ENCODE measurements at places on chromosomes 4 and X.

DNA sequence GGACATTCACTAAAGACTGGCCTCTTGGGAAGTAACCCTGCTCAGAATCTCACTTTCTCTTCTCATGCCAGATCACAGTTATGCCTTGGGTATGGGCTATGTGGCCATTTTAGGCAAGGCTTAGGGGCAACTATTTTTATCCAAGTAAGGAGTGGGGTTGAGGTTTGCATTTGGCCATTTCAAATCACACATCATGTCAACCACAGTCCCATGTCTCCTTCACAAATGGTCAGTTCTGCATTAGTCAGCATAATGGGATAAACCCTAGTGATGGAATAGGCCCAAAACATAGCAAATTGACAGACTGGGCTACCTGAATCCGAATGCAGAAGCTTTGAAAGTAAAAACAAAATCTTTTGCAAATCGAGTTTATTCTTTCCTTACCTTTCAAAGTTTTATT lies 827 bp upstream of the RTL3 start:
- DNase-seq, result no peak

- no peak for DNase-seq
Observed at GRCh38 chr4:55912249-55912648, 36.5 kb upstream of the CEP135 start.

GRCh38 chr4:25113915-25114904 lies 46.0 kb downstream of the SEPSECS start:
- no peak for DNase-seq

DNA sequence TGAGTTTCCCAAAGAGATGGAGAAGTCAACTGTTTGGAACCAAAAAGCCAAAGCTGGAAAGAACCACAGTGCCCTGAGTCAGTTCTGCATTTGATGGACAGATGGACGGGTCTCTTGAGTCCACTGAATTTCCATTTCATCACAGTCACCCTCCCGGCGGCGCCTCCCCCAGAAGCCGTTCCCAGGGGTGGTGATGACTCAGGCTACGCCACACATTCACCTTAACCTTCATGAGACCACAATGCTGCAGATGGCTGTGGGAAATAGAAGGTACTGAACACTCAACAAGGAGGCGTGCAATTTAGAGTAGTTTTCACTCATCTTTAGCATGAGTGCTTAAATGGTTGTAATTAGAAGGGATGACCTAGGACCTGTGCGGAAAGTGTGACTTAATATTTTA lies 61.3 kb downstream of the STOX2 start:
- DNase-seq, result no peak

DNA sequence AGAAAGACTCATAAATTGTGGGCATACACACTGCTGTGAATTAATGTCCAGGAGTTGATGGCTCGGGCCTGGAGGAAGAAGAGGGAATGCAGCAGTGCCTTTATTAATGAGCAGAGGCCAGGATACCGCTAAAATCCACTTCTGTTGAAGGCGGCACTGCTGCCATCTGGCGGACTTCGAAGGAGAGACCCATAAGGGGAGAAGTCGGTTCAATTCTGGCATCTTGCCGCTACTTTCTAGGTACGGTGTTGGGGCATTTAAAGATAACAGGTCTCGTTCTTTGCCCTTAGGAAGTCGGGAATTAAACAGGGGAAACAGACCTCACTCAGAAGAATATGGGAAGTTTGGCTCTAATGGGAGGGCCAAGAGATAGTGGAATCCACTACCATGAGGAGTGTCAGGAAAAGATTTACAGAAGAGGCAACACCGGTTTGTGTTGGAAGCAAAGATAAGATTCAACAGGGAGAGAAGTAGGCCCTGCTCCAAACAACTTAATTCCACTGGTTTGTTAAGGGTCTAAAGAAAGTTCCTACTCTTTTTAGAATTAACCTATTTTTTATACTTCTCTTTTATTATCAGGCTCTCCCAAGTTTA lies 133.6 kb upstream of the GIMD1 start:
- DNase-seq, result peak; percentile 19

- no peak for DNase-seq
Observed at GRCh38 chr4:10671366-10671765, 13.2 kb downstream of the CLNK start.

DNA sequence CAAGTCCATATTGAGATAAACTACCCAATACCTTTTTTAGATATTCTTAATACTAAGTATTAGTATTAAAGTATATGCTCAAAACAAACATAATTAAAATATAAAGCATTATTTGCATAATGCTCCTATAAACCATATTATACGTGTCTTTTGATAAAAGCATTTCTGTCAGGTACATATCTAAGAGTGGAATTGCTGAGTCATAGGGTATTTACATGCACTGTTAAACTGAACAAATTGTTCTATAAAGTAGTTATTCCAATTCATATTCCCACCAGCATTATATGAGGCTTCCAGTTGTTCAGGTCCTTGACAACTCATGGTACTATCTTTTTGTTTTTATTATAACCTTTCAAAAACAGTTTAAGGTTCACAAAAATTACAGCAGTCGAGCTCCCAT lies 114.2 kb downstream of the FGF16 start:
- DNase-seq, result no peak

- no peak for DNase-seq
Observed at GRCh38 chrX:68867458-68868112, 38.8 kb downstream of the EFNB1 start.

- no peak for DNase-seq
Observed at GRCh38 chr4:78131403-78131802, 74.3 kb downstream of the FRAS1 start.

DNA sequence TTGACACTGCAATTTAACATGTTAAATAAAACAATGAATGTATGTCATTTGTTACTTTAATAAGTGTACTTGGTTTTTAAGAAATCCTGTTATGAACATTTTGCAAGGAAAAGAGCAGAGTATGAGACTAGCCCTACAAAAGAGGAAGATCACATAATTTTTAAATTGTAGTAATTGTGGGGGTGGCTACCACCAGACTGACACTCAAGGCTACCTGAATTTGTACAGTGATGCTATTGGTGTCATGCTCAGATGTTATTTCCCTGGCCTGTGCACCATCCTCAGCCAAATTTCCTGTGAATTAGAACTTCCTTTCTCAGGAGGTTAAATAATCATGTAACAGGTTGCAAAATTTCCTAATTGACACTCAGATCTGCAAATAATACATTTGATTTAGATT lies 157.5 kb downstream of the BANK1 start:
- no peak for DNase-seq

GRCh38 chr4:100582146-100582545 lies 64.3 kb upstream of the EMCN start:
- DNase-seq, result no peak

DNA sequence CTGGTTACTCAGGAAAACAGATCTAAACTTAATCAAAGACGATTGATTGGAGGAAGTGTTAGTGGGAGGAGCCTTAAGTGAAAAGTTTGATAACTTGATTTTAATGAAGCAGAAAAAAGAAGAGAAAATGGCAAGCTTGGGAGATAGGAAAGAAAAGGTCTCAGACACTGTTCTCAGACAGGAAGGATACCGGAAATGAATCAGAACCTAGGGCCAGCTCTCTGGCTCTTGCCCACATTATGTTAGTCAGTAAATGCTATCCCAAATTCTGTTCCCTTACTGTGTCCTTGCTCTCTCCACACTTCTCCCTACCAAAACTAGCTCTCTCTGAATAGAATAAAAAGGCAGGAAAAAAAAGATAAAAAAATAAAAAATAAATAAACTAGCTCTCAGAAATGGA lies 48.6 kb upstream of the TMEM164 start:
- DNase-seq, result no peak

DNA sequence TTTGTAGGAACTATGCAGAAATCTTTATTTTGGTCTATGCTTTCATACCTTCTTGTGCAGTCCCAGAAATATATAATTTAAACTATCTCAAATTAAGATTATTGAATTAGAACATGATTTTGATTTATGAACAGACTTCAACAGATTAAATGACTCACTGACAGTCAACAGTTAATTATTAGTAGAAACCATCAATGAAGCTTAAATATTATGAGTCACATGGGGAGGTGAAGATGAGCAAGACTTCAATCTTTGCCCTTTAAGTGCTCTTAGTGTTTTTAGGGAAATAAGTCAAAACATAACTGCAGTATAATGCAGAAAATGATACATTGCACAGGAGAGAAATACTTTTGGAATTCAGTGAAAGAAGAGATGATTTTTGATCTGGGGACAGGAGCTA lies 81.5 kb upstream of the BMP3 start:
- DNase-seq, result no peak

DNA sequence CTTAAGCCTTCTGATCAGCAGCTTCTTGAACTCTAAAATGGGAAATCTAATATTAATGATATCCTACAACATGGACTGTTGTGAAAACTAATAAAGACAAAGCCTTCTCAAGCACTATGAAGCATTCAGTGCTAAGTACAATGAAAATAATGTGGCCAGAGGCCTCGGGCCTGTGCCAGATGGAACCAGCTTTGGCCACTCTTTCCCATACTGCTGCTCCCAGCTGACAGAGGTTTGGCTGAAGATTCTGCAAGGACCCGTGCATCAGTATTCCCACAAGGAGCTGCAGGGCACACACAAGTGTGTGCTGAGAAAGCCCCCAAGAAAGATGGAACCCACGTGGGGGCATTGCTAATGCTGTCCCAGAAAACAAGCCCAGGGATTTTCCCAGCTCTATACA lies 60.5 kb upstream of the RPL34 start:
- DNase-seq, result no peak

DNA sequence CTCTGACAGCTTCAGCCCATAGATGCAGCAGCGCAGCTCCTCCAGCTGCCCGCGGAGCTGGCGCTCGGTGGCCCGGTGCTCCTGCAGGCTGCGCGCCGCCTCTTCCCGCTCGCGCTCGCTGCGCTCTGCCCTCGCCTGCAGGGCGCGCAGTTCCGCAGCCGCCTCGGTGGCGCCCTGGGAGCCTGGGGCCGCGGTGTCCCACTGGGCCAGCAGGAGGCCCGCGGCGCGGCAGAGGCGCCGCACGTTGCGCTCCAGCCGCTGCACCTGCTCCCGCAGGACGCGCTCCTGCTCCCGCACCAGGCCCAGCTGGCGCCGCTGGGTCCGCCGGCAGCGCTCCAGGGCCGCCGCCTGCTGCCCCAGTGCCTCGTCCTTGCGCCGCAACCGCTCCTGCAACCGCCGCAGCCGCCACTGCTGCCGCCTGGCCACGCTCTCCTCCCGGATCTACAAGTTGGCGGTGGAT lies 10.1 kb downstream of the C4orf50 start:
- no peak for DNase-seq

- DNase-seq, result no peak
Observed at GRCh38 chrX:133859336-133859735, 126.1 kb downstream of the GPC3 start.

GRCh38 chr4:127486248-127486647 lies 146.5 kb upstream of the INTU start:
- DNase-seq, result no peak

GRCh38 chrX:17377091-17377717 lies 2.2 kb downstream of the NHS start:
- DNase-seq, result peak; percentile 20

GRCh38 chrX:139532834-139533233 lies 2.3 kb downstream of the F9 start:
- DNase-seq, result no peak

- no peak for DNase-seq
Observed at GRCh38 chrX:155434906-155435743, 23.3 kb downstream of the F8A3 start.

DNA sequence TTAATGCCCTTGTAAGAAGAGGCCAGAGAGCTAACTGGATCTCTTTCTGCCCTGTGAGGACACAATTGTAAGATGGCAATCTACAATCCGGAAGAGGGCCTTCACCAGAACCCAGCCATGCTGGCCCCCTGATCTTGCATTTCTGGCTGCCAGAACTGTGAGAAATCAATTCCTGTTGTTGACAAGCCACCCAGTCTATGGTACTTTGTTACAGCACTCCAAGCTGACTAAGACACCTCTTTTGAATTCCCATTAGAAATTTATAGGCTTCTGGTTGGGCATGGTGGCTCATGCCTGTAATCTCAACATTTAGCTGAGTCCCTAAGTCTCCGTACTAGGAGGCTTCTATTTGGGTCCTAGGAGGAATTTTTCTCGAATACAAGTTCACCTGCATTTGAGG lies 48.8 kb upstream of the RELL1 start:
- DNase-seq, result no peak

- DNase-seq, result no peak
Observed at GRCh38 chr4:25075851-25076250, 45.1 kb upstream of the LGI2 start.

DNA sequence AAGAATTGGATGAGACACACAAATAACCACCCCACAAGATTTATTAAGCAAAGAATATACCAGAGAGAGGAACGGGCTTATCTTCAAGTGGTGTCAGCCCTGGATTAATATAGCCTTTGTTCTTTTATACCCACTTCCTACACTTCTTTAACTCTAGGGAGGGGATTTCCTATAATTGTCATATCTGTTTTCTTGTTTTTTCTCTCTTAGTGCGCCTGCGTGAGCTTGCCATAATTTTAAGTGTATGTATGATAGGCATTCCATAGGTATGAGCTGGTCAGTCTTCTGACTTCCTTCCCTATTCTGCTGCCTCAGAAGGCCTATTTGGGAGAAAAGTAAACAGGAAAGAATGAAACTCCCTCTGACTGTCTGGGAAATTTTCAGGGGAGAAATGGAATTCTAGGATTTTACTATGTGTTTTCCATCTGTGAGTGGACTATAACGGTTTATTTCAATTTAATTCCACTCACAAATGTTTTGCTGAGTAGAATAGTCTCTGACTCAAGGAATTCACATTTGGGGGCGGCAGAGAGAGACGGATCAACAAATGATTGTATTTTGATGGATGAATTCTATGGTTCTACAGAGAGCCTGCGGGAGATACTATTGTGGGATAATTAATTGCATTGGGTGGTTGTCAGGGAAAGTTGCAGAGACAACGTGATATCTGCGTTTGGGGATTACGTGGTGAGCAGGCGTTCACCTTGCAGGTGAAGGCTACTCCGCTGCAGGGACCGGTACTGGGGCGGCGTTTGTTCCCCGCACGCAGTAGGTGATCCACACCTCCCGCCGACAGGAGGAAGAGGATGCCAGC lies 626 bp upstream of the CEP135 start:
- DNase-seq, result no peak

GRCh38 chr4:75908555-75908954 lies 6.3 kb upstream of the PPEF2 start:
- no peak for DNase-seq

Data from NCI-H2081 (cell line).